ENCODE measurements at places on chromosomes 16 and 17. TPM values are rescaled to one million over a fixed set of nuclear protein-coding genes. Genes with fewer than 3 reads are reported as not detected.

GAS7 gene
- 53.4 TPM for total RNA-seq

MXRA7 gene
- 1.3 TPM for total RNA-seq

PPY gene
- total RNA-seq = not detected

KRT9 gene
- not detected for total RNA-seq

GFAP gene
- not detected for total RNA-seq

COQ9 gene
- 42.7 TPM for total RNA-seq

PSKH1 gene
- 17.2 TPM for total RNA-seq

C16orf82 gene
- not detected for total RNA-seq

CRISPLD2 gene
- 0.08 TPM for total RNA-seq

DNA sequence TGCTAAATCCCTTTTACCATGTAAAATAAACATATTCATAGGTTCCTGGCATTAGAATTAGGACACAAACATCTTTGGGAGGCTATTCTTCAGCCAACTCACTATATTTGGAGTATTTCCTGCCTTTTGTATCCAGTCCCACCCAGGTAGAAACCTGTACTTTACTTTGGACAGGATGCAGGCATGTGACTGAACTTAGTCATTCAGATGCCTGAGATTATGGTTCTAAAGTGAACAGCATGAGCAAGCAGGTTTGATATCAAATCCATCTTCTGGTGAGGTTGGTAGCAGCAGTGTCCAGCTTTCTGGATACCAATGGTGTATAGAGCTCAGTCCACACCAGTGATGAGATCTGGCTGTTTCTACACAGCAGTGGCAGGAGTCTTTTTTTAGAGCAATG lies 20.2 kb downstream of the CA10 start:
- no peak for DNase-seq

GRCh38 chr16:4868026-4868425 lies 20.7 kb downstream of the UBN1 start:
- DNase-seq = no peak

- no peak for DNase-seq
Observed at GRCh38 chr17:68585643-68586042, 15.5 kb downstream of the FAM20A start.

DNA sequence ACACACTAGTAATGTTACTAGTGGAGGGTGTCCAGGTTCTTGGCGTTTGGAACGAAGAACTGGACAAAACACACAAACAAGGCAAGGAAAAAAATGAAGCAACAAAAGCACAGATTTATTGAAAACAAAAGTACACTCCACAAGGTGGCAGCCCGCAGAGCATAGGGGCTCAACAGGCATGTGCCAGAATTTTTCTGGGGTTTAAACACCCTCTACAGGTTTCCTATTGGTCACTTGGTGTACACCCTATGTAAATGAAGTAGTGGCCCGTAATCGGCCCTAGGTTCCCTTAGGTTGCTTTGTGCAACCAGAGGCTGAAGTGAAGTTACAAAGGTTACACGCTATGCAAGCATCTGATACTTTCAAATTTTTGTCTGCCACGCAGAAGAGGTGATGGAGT lies 8.1 kb downstream of the OR2C1 start:
- DNase-seq = no peak

GRCh38 chr17:14719942-14720341 lies 419.1 kb downstream of the HS3ST3B1 start:
- no peak for DNase-seq

DNA sequence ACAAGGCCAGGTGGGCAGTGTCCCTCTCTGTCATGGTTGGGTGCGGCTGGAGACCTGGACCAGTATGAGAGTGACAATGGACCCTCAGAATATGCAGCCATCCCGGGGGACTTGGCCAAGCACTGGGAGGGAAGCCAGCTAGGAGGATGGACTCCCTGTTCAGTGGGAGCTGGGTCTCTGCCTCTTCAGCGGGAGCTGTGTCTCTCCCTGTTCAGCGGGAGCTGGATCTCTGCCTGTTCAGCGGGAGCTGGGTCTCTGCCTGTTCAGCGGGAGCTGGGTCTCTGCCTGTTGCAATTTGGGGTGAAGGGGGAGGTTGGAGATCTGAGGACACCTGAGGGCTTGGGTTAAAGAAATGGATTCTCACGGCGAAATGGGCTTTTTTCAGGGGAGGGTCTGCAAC lies 3.8 kb upstream of the PRSS33 start:
- no peak for DNase-seq

GRCh38 chr17:17386094-17386800 lies 83.1 kb downstream of the NT5M start:
- no peak for DNase-seq

GRCh38 chr16:51557670-51558069 lies 406.6 kb upstream of the SALL1 start:
- DNase-seq = no peak

DNA sequence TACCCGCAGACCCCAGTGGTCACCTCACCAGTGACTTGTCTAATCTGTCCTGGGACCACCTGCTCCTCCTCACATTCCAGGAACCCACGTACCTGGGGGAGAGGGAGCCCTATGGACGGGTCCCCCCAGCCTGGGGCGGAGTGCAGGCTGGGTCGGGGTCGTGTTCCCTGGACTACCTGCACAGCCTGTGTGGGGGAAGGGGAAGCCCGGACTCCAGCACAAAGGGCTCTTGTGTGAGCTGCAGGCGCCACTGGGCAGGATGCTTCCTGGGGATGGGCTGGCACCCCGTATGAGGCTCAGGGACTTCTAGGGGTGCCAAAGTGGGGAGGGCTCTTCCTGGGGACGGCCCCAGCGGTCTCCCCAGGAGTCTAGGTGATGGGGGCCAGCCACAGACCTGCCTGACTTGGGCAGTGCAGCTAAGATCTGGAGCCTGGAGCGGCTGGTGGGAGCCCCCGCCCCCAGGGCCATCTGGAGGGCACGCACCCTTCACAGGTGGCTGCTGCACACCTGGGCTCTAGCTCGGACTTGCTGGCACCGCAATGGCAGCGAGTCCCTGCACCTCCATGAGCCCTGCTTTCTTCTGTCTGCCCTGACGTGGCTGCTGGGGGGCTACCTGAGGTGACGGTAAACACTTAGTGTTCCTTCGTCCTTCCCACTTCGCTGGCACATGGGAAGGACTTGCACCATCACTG lies 7.5 kb downstream of the VASN start:
- no peak for DNase-seq

DNA sequence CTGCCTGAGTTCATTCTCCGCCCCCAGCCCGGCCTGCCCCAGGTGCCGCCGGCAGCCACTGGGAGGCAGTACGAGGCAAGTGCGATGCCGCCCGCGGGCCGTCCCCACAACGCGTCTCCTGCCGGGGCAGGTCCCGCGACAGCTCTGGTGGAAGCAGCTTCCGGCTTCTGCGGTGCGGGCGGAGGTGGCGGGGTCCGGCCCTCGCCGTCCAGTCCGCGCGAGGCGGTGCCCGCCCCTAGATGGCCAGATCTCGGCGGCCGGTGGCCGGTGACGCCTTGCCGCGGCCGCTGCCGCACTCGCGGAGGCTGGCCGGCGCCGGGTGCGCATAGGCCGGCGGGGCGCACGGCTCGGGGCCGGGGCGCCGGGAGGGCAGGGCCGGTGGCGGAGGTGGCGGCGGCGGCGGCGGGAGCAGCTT lies 1.8 kb downstream of the GJD3 start:
- DNase-seq = no peak

DNA sequence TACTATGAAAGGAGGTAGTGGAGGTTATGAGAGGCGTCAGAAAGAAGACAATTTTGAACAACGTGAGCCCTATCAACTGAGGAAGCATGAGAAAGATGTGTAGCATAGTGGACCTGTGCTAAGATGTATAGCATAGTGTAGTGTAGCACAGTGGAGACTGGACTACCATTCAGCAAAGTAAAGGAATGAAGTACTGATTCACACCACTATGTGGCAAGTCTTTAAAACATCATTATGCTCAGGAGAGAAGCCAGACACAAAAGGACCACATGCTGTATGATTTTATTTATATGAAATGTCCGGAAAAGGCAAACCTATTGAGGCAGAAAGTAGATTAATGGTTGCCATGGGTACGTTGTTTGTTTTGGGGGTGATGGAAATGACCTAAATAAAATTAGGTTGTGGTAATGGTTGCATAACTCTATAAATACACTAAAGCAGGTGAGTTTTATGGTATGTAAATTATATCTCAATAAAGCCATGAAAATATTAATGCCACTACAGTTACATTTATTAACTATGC lies 20.4 kb upstream of the XYLT1 start:
- no peak for DNase-seq

DNA sequence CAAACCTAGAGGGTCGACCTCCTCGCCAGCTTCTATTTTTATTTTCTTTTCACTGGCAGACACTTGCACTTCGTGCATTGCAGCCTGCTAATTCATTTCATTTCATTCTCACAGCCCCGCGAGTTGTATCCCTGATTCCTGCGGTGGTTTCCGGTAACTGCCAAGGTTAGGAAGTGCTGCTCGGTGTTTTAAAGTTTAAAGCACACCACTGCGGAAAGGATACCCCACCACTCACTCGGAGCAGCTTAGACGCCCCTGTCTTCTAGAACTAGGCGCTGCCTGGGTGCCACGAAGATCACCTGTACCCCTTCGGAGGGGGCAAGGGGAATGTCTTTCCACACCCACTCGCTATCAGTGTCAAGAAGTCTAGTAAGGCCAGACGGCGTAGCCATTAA lies 509 bp downstream of the CNEP1R1 start:
- no peak for DNase-seq

DNA sequence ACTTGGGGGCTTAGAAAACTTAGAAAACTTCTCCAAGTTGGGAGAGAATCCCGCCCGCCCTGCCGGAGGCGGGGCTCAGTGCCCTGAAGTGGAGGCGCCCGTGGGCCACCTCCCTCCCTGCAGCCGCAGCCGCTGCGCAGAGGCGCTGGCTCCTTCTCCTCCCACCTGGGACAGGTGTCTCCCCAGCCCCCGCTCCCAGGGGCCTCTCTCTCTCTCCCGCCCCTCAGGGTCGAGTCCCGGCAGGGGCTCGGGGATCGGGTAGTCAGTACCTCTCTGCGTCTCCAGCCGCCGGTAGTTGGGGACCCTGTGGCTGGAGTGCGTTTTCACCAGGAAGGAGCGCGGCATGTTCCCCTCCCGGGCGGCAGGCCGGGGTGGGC lies 257 bp downstream of the SNAI3 start:
- DNase-seq = no peak

DNA sequence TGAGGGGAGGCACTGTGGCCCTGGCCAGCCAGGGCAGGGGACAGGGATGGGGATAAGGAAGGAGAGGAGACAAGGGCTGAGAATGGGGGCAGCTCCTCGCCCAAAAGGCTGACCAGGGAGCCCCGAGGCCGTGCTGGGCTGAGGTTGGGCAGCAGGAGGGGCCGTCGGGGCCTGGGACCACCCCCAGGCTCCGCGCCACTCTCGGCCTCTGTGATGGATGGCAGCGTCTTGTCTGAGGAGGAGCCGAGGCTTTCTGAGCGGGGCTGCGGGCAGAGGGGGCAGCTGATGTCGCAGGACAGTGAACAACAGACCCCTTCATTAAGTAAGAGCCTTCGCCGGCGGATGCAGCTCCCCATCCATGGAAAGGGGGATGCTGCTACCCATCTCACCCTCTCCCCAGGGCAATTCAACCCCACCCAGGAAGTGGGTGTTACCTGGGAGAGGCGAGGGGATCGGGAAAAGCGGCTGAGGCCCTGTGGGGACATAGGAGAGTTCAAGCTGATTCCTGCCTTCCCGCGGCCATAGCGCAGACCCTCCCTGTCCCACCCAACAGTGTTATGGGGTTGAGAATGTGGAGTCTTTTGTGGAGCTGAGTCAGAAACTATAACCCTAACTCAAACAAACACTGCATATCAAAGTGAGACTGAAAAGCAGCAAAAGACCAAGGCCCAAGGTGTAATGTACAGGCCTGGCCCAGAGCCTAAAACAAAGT lies 9.1 kb upstream of the RAB5C start:
- DNase-seq = no peak

GRCh38 chr17:63946440-63947363 lies 14.6 kb upstream of the CD79B start:
- no peak for DNase-seq

- DNase-seq = no peak
Observed at GRCh38 chr16:70657956-70658355, 11.6 kb downstream of the IL34 start.

- DNase-seq = no peak
Observed at GRCh38 chr16:48405907-48406306, 20.7 kb upstream of the SIAH1 start.

DNA sequence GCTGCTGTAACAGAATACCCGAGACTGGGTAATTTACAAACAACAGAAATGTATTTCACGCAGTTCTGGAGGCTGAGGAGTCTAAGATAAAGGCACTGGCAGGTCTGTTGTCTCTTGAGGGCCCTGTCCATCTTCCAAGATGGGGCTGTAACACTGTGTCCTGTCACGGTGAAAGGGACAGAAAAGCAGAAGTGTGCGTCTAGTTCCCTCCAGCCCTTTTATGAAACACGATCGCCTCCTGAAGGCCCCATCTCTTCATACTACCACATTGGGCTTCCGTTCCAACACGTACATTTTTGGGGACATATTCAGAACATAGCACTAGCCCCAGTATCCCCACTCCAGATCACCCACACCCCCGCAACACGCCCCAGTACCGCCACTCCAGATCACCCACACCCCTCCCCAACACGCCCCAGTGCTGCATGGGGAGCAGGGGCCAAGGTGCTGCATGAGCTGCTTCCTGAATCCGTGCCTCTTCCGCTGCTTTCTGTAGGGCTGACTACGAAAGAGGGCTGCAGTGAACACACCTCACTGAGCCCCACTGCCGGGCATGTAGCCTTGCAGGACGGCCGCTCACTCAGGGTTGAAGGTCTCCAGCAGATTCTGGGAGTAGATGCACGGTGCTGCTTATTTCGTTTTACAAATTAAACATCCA lies 91.9 kb downstream of the RPTOR start:
- no peak for DNase-seq

DNA sequence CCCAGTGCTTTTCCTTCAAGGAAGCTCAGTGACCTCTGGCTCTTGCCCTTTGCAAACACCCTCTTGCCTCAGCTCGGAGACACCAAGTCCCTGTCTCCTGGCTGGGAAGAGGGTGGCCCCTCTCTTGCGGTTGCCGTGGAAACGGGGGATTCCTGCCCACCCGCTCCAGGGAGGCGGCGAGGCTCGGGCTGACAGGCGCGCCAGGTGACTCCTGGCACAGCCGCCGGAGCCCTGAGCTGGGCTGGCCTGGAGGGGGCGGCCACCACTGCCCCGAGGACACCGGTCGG lies 71.4 kb downstream of the ABR start:
- no peak for DNase-seq

GRCh38 chr17:39231591-39232551 lies 6.1 kb upstream of the STAC2 start:
- DNase-seq = no peak

- DNase-seq = peak; percentile 47
Observed at GRCh38 chr17:79921411-79922115, 82.3 kb upstream of the CBX4 start.

DNA sequence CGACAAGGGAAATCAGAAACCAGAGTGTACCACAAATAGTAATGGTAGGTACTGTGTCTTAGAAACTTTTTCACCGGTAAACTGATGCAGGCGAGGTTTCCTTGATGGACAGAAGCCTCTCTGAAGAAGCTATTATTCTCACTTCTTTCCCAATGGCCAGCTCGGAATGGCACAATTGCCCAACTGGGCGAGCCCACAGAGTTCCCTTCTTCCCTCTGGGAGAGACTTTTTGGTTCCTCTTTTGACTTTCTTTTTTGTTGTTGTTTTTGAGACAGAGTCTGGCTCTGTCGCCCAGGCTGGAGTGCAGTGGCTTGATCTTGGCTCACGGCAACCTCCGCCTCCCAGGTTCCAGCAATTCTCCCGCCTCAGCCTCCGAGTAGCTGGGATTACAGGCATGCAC lies 16.9 kb downstream of the SLC43A2 start:
- DNase-seq = no peak

Data from GM12878 (cell line).